A549 treated with CORT108297 at 1 μM for 4 hours (cell line): ENCODE measurements at places on chromosomes 16 and 17. TPM values are rescaled to one million over a fixed set of nuclear protein-coding genes. Genes with fewer than 3 reads are reported as not detected.

Gene GSPT1
- 177 to 240 TPM (median 183 TPM) in 5 replicates for total RNA-seq

Gene SETD6
- 11.2 to 17.2 TPM (median 16.0 TPM) in 5 replicates for total RNA-seq

Gene HCRT
- total RNA-seq = 0.23 to 0.29 TPM (median 0.24 TPM) in 4 of 5 replicates, not detected in the other

Gene AMZ2
- total RNA-seq = 106 to 129 TPM (median 110 TPM) in 5 replicates
